Central memory CD4-positive, alpha-beta T cell (primary cell): ENCODE measurements at places on chromosomes 5 and 9.

- no peak for DNase-seq
Measured at GRCh38 chr5:115478281-115478680, 66.3 kb downstream of the FEM1C start.

DNA sequence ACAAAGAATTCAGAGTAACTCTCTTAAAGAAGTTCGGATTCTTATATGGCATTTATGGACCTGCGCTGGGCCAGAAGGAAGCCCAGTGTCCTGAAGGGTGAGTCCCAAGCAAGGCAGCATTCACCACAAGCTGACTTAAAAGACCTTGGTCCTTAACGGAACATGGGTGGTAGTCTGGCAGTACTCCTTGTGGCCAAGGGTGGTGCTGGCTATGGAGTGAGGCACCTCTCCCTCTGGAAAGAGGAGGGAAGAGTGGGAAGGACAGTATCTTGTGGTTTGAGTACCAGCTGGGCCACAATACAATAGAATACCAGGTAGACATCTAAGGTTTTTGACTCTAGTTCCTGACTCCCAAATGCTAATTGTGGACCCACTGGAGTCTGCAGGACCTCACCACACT is 425.7 kb upstream of the CYLC2 start:
- DNase-seq, result no peak

- no peak for DNase-seq
Measured at GRCh38 chr5:56683281-56683680, 132.1 kb upstream of the MAP3K1 start.

GRCh38 chr9:129761901-129762369 is 9.1 kb upstream of the PTGES start:
- DNase-seq, result no peak

DNA sequence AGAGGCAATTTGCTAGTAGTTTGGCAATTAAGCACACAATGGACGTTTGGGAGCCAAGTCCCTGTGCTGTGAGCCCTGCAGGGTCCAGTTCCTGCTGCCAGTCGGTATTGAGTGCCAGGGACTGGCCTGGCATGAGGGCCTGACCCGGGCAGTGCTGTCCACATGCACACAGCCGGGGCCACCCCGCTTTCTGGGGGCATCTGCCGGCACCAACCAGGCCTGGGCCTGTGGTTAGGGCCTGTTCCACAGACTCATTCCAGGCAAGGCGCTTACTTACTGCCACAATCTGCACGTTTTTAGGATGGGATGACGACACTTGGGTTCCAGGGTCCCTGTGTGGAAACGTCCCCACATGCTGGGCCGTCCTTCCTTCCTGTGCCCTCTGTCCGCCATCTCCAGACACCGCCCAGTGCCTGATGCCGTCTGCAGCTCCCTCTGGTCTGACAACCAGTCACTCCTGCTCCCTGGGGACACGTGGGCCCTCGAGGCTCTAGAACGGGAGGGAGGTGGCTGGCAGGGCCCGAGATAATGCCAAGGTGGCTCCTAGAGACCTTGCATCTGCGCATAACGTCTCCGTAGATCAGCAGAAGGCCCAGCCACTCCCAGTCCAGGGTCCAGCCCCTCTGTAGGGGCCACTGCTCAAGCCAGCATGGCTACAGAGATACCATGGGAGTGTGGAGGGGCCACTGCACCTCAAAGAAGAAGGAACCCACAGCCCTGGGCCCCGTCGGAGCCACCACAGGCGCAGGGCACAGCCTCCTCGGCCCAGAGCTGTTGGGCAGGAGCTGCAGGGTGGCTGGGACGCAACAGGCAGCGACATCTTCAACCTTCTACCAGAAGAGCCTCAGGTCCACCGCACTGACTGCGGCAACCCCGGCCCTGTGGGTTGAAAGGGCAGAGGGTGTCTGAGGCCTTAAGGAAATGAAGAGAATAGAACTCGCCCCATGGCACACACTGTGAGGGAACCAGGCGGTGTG is 24.7 kb downstream of the SLC9A3 start:
- no peak for DNase-seq

GRCh38 chr5:23257656-23258055 is 249.8 kb upstream of the PRDM9 start:
- DNase-seq, result no peak

DNA sequence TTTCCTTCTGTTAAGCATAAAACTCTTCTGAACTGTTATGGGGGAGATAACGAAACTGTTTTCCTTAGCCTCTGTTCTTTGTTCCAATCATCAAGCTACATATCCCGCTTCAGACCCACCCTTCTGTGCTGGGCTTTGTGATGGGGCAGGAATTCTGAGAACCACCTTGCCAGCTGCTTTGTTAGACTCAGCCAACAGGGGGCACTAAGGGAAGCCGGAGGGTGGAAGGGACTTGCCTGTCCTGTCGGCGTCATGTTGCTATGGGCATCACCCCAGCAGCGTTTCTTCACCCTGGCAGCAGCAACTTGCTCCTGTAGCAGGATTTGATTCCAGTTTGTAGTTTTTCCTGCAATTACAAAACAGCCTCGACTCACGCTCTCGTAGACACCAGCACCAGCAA is 169.1 kb downstream of the CAAP1 start:
- no peak for DNase-seq

DNA sequence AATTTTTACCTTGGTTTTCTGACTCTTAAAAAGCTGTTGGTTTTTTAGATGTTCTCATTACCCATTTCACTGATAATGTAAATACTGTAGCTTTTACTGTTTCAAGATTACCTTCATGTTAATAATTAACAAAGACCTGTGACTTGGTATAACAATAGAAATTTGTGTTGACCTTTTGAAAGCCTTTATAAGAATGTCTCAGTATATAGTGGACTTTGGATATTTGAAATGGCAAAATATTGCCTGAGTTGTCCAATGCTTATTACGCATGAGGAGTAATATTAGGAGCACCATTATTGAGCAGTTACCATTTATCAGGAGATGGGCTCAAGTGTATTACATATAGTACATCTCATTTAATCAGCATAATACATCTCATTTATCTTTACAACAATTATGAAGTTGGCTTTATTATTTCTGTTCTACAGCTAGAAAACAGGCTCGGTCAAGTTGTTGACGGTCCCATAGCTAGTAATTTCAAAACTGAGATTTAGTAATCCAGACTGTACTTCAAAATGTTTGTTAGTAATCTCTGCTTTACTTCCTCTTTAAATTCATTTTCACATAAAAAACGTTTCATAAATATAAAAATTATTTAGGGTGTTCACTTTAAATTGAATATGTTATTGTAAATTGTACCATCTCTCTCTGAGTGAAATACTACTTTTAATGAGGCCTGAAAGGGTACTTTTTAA is 50.7 kb upstream of the FKTN start:
- no peak for DNase-seq

GRCh38 chr5:51382521-51383130 is 622 bp upstream of the ISL1 start:
- DNase-seq, result no peak

DNA sequence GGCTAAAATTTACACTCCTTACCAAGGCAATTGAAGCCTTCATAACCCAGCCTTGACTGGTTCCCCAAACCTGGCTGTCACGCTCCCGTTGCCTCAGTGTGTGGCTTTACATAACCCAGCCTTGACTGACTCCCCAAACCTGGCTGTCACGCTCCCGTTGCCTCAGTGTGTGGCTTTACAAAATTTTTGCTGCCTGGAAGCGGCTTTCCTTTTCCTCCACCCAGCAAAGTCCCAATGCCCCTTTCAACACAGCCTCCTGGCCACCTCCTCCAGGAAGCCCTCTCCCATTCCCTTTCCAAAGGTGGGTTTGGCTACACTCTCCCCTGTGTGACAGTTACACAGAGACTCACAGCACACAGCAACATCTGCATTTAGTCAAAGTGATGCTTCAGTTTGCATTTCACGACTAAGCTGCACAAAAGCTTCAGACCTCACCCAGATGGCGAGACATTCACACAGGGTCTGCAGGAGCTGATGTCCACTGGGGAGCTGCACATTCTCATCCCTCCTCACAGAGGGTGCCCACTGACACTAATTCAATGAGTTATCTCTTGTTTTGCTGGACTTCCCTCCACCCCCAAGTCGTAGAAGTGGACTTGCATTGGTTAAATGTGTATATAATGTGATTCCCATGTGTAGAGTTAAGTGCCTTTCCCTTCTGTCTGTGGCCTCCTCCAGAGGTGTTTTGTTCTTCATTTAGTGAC is 156.6 kb upstream of the PHYKPL start:
- DNase-seq, result no peak

DNA sequence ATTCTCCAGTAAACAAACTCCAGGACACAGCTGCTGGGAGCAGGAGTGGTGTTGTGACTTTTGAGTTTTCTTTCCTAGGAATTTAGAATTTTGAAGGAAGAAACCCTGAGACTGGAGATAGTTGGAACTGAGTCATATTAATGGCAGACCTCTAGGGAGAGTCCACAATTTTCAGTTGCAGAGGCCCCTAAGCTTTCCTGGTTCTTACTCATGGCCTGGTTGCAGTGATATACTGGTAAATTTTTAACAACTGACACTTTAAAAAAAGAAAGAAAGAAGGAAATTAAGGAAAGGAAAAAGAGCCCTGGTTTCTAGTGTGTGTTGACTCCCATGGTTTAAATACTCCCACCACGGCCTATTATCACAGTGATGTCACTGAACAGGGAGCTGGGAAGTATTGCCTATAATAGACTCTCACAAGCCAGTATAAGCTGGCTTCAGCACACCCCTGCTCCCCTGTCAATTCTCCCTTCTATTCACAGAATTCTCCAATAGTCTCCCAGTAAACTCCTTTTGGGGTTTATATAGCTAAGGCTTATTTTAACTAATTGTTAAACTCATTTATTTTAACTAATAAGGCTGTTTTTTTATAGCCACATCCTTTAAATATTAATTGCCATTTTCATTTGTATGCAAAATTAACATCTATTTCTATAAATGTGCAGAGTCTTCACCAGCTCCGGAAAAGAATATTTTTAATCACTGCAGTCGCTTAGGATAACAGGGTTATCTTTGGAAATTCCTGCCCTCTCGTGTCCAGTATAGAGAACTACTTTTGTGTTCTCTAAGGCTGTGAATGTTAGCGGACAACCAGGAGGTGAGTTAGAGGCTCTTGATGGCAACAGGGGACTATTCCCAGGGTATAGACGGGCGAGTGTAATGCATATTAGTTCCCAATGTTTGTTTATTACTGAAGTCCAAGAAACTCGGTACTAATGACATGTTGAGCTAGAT is 59.7 kb downstream of the GGTA1 start:
- no peak for DNase-seq

- no peak for DNase-seq
Measured at GRCh38 chr5:92444888-92445287, 1061.8 kb upstream of the ARRDC3 start.

GRCh38 chr5:36787365-36788093 is 89.0 kb upstream of the NIPBL start:
- no peak for DNase-seq

DNA sequence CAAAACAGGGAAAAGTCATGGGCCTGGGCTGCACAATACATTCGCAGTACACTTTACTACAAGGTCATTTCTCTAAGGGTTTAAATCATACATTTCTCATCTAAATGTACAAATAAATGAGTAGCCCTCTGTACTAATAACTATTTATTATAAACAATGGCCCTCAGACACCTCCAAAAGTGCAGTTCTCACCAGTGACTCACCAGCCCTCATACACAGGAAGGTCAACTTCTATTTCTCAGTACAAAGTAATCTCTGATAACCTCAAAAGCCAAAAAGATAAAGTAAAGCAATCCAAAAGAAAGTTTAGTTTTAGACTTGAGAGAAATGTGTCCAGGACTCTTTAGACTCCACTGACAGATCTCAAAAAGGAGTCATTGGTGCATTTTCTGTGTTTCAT is 1258.1 kb upstream of the CDH6 start:
- DNase-seq, result no peak

GRCh38 chr5:121429761-121430160 is 421.9 kb upstream of the FTMT start:
- no peak for DNase-seq

DNA sequence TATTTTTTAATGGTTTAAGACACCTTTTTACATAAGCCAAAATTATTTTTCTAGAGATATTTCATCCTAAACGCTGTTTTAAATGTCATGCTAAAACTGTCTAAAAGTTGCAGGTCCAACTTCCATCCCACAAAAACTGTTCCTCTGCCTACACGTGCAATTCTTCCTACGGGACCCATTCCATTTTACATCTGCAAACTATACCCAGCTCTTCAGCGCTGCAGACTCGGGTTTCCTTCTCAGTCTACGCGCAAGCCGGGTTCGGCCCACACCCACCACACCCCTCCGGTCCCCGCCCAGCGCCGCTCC is 8.7 kb downstream of the RANBP6 start:
- DNase-seq, result no peak

GRCh38 chr5:156588306-156588705 is 261.3 kb downstream of the SGCD start:
- no peak for DNase-seq

- no peak for DNase-seq
Measured at GRCh38 chr9:128211186-128211980, 8.2 kb downstream of the DNM1 start.

DNA sequence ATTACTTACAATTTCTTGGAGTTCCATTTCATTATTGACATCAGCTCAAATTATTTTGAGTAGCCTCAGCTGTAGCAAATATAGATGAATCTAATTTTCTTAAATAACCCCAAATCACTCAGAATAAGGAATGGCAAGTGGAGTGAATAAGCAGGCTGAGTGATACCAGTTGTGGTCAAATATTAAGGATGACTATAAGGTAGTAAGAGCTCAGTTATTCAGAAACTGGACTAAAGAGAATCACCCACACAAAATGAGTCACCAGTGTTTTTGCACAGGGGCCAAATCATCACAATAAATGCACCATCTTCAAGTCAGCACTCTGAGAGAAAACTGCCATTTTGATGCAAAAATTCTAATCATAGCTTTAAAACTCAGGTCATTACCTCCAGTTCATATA is 128.9 kb upstream of the TARS1 start:
- DNase-seq, result no peak

GRCh38 chr5:176854164-176854563 is 43.8 kb downstream of the UNC5A start:
- DNase-seq, result no peak

DNA sequence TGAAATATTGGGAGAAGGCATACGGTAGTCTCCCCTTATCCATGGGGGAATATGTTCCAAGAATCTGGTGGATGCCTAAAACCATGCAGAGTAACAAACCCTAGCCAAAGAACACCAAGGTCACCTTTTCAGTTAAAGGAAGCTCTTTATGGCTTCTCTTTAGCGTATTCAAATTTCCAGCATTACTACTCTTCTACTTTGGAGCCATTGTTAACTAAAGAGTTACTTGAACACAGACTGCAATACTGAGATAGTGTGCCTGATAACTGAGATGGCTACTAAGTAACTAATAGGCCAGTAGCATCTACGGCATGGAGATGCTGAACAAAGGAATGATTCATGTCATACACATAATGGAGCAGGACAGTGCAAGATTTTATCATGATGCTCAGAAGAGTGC is 84.5 kb upstream of the SPEF2 start:
- DNase-seq, result no peak

DNA sequence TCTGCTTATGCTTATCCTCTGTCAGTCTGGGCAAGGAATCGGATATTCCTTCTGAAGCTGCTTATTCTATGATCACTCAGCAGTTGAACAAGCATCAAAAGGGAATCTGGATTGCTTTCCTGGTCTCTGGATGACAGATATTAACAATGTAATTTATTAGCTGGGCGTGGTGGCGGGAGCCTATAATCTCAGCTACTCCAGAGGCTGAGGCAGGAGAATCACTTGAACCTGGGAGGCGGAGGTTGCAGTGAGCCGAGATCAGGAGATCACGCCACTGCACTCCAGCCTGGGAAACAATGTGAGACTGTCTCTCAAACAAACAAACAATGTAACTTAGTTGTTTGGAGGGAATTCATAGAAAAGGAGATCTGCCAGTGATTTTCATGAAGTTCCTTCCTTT is 45.4 kb downstream of the DMRT1 start:
- no peak for DNase-seq

GRCh38 chr5:68027519-68027918 is 188.0 kb upstream of the PIK3R1 start:
- no peak for DNase-seq
